Occipital lobe (tissue), 3 donors: ENCODE measurements at places on chromosomes 11 and 22.

DNA sequence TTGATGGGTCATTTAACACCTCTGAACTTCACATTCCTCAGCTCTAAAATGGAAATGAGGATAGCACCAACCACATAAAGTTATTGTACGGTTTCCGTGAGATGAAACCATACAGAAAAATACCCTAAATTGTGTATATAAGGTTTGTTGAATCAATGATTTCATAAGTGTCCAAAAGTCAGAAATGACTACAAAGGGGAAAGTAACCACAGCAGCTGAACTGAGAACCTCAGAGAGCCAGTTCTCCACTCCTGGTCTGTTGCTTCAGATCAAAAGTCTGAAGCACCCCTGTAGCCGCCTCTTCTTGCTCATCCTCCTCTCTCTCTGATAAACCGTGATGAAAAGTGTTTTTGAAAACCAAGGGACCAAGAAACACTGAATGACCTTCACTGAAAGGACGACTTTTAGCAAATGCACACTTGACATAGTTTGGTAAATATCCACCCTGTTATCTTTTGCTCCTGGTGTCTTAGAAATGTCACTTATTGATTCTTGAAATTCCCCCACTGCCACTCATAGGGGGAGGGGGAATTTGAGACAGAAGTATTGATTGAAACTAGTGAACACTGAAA, 194.5 kb downstream of the NAV2 start:
- DNase-seq, result no peak

DNA sequence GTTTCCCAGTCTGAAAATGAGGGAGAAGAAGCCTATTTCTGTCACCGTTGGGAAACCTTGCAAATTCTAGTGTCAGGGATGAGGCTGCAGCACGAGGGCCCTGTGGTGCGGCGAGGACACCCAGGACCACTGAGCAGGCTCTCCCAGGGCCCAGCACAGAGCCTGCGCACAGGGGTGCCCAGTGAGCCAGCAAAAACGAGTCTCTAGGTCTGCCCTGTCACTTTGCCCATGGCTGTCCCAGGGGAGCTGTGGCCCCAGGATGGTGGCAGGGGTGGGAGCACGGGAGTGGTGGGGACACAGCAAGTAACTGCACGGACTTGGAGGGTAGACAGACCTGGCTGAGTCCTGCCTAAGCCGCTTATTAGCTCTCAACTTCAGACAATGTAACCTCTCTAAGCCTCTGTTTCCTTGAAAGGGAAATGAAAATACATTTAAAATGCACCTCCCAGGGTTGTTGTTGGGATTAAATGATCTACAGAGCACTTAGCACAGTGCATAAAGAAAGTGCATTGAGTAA, 44.2 kb downstream of the DSCAML1 start:
- no peak for DNase-seq

GRCh38 chr11:116037861-116038260, 533.6 kb upstream of the CADM1 start:
- no peak for DNase-seq

DNA sequence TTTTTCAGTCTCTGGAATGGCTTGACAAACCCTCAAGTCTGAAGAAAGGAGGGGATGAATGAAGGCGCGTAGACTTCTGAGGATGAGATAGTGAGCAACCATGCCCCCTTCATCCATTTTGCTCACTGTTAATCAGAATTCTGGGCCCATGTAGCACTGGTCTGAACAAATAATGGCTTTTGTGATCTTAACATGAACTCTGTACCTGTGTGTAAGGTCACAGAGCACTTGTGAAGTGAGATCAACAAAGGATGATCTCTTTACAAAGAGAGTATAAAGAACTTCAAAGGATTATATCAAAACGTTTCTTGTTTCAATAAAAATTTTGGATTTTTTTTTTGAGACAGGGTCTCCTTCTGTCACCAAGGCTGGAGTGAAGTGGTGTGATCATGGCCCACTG, 976.7 kb downstream of the OPCML start:
- no peak for DNase-seq

DNA sequence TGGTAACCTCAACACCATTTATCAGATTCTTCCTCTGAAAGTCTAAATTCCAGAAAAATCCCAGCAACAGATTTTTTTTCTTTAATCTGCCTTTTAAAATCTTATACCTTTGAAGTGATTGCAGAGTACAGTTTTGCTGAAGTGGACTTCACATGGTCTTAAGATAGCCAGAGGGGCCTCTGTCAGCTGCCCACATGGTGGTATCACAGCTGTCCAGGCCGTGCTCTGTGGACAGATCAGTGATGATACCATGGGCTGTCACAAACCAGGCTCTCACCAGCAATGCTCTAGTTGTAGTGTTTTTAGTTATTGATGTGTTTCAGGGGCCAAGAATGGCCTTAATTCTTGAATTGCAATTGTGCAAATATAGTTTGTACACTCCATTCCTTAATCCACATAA, 44.0 kb downstream of the PARVA start:
- DNase-seq, result no peak

- DNase-seq, result no peak
Observed at GRCh38 chr11:121237686-121238658, 54.6 kb upstream of the SC5D start.

DNA sequence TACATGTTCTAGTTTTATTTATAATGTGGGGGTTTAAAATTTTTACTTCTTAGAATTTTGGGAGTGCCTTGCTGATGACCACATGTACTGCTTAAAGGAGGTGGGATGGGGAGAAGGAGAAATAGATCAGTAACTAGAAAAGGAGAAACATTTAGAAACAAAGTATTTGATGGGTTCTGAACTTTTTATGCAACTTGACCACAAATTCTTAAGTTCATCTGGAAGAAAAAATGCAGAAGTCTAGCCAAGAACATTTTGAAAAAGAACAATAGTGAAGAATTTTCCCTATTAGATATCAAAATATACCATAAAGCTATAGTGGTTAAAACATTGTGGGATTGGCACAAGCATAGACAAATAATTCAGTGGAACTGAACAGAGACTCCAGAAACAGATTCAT, 73.3 kb upstream of the AMPD3 start:
- no peak for DNase-seq

- DNase-seq, result no peak
Observed at GRCh38 chr11:64763526-64764039, 3.8 kb upstream of the PYGM start.

DNA sequence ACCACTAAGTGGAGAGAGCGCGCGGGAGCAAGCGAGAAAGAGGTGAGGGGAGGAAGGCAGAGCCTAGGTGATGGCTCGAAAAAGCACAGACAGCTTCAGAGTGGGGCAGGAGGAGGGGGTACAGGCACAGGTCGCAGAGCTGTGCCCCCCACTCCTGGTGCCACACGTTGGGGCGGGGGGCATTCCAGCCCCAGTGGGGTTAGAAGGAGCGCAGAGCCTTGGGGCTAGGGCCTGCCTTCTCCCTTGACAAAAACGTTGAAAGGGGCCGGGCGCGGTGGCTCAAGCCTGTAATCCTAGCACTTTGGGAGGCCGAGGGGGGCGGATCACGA, 41.6 kb upstream of the ISX start:
- DNase-seq, result no peak

DNA sequence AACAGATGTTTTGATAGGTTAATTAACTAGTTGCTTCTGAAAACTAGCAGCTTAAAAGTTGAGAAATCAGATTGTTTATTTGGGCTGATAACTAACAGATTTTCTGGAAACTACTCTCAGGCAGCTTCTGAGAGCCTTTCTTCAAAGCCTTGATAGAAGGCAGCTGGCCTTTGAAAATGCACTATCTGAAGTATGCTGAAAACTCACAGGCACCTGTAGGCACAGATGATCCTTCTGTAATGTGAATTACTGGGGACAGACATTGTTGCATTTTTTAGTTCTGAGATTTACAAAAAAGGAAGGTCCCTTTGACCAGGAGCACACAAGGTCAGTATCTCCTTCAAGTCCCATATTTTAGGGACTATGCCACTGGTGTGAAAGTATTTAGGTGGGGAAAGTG, 460.8 kb upstream of the CNTN5 start:
- no peak for DNase-seq

DNA sequence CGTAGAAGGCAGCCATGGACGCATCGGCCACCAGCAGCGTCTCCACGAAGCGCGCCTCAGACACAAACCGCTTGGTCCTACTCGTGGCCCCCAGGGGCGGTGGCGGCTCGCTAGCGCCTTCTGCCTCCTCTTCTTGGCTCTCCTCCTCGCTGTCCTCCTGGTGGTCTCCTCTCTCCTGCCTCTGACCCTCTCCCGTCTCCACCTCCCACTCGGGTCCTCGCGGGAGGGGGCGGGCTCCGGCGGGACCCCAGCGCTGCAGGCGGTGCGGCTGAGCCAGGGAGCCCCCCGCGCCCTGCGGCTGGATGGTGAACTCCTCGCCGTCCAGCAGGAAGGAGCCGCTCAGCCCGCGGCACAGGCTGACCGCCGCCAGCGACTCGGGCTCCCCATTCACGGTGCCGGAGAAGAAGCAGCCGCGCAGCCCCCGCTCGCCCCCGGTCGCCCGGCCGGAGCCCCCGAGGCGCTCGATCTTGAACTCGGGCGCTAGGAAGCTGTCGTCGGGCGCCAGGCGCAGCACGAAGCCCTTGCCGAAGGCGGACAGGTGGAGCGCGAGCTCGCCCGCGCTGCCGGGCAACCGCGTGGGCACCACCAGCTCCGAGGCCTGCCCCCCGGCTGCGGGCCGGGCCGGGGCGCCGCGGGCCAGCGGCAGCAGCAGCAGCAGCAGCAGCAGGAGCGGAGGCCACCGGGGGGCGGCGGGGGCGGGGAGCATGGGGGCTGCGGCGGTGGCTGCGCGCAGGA, 661 bp downstream of the ADAMTS8 start:
- peak; percentile 52 for DNase-seq

DNA sequence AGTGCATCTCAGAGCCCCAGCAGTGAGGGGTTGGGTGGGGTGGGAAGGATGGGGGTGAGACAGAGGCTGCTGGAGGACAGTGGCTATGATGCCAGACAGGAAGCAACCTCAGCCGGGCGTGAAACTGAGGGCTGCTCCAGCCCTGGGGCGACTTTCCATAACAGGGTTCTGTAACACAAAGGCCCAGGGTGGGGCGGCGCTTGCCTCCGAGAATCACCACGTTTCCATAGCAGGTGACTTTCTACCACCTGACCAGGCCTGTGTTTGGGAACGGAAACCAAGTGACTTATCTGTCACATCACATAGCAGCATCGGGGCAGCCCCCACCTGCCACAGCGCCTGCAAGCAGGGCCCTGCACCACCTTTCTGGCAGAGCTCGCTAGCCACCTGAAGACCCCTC, 85.8 kb downstream of the TRMU start:
- DNase-seq, result no peak
